ENCODE measurements at places on chromosomes 3 and 15. TPM values are rescaled to one million over a fixed set of nuclear protein-coding genes. Genes with fewer than 3 reads are reported as not detected.

The NEDD4 gene
- total RNA-seq, result 9.6 TPM

The PRR20G gene
- total RNA-seq, result 0.26 TPM

The TLNRD1 gene
- total RNA-seq, result 19.3 TPM

The FEZF2 gene
- total RNA-seq, result 0.11 TPM

The TRH gene
- not detected for total RNA-seq

The PSTPIP1 gene
- 1.1 TPM for total RNA-seq

The LRRIQ4 gene
- 0.26 TPM for total RNA-seq

The B4GALT4 gene
- total RNA-seq, result 46.5 TPM

The GOLGA6L25 gene
- not detected for total RNA-seq

The SLC12A1 gene
- 0.04 TPM for total RNA-seq

The CP gene
- total RNA-seq, result 1.1 TPM

The SI gene
- not detected for total RNA-seq

The NOX5 gene
- not detected for total RNA-seq

The C3orf85 gene
- not detected for total RNA-seq

The SERPINI1 gene
- 5.8 TPM for total RNA-seq

The NPAP1 gene
- total RNA-seq, result 0.07 TPM

The EHD4 gene
- 22.9 TPM for total RNA-seq

The CRYGS gene
- 0.83 TPM for total RNA-seq

The ARPP21 gene
- not detected for total RNA-seq

The TMEM266 gene
- 0.81 TPM for total RNA-seq

The C2CD4B gene
- total RNA-seq, result 0.22 TPM

The SLC28A1 gene
- total RNA-seq, result not detected

The OSBPL10 gene
- total RNA-seq, result 46.7 TPM

The GOLGA8Q gene
- not detected for total RNA-seq

The ZSCAN29 gene
- 46.7 TPM for total RNA-seq

The CLSTN2 gene
- total RNA-seq, result 0.68 TPM

The CLRN1 gene
- not detected for total RNA-seq

The IQCF5 gene
- not detected for total RNA-seq

The IL16 gene
- 0.28 TPM for total RNA-seq

The AGBL1 gene
- total RNA-seq, result not detected

The BMF gene
- 13.2 TPM for total RNA-seq

The TATDN2 gene
- total RNA-seq, result 34.4 TPM

The POLQ gene
- 15.4 TPM for total RNA-seq

The ACAD11 gene
- total RNA-seq, result 15.6 TPM

The MAP6D1 gene
- total RNA-seq, result 7.1 TPM

The TFG gene
- total RNA-seq, result 81.9 TPM

The MCTP2 gene
- total RNA-seq, result 1.3 TPM

The ZNF35 gene
- total RNA-seq, result 27.3 TPM

The CCR3 gene
- total RNA-seq, result not detected
